ENCODE measurements at places on chromosomes 3 and 15.

GRCh38 chr3:8246070-8246469 is 255.6 kb upstream of the LMCD1 start:
- no peak for DNase-seq

DNA sequence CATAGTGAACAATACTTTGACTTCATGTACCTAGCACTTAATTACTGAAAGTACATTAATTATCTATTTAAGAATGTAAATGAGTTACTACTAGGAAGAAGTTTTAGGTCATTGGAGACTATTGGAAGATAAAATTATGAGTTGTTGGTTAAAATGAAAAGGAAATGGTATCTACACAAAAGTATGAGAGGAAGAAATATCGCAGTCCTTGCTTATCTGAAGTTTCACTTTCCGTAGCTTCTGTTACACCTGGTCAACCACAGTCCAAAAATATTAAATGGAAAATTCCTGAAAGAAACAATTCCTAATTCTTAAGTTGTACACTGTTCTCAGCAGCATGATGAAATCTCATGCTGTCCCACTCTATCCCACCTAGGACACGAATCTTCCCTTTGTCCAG is 57.8 kb downstream of the HACD2 start:
- DNase-seq: no peak

DNA sequence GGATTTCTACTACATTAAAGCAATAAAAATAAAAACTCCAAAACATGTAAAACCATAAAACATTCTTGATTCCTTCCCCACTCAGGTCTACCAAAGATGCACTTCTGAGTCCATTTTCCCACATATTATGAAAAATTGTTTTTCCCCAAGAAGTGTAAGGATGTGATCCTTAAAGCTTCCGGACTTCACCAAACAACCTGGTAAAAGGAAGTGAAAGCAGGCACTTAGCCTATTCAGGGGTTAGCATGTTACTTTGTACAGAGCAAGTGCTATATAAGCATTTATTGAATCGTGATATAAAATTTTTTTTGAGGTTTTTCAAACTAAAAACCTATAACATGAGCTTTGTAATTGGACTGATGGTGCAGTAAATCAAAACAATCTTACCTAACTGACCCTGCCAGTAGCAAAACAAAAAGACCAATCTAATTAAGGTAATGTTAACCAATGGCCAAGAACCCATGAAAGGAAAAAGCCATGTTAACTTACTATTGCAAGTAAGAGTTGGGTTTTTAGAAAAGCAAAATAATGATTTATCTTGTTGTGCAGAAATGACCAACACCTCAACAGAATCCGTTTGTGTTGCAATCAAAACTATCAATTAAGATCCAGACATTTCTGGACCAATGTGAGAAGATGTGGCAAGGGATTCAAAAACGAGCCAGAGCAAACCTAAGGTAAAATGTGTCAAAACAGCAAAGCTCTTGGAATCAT is 1.8 kb downstream of the SETD2 start:
- DNase-seq: no peak

GRCh38 chr15:68843425-68844311 is 23.0 kb upstream of the ANP32A start:
- peak; percentile 69 for DNase-seq

DNA sequence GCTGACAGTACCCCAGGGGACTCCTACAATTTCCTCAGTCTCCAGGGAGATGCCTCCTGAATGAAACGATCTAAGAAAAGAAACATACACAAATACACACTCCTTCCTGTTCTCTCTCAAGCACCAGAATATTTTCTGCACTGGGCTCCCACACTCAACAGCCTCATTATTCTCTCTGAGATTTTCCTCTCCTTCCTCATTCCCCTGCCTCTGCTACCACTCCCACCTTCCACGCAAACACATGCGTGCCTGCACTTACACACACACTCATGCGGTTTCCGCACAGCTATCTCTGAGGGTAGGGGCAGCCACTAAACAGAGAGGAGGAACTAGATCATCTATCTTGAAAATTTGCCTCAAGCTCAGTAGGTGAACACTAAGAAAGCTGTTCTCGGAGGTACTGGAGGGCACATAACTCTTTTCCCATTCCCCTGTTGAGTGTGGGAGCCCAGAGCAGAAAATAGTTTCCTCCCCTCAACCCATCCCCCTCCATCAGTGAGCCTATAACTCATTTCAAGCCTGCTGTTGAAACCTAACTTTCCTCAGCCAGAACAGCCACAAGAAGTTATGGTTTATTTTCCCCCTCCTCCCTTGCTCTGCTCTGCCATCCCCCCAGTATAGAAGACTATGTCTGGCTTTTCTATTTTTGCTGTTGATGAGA is 30.5 kb upstream of the TIPARP start:
- DNase-seq: no peak

DNA sequence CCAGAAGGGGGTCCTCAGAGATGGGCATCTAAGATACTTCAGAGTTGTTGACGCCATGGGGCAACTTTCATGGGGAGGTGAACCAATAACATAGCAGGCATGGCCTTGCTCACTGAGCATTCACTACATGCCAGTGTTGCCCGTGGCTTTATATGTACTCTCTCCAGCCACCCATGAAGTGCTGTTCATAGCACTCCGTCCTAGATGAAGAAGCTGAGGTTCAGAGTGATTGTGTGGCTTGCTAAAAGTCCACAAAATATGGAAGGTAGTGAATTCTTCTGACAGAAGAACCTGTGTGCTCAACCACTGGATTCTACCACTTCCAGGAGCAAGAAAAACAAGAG is 9.8 kb upstream of the SEMA4B start:
- DNase-seq: no peak

DNA sequence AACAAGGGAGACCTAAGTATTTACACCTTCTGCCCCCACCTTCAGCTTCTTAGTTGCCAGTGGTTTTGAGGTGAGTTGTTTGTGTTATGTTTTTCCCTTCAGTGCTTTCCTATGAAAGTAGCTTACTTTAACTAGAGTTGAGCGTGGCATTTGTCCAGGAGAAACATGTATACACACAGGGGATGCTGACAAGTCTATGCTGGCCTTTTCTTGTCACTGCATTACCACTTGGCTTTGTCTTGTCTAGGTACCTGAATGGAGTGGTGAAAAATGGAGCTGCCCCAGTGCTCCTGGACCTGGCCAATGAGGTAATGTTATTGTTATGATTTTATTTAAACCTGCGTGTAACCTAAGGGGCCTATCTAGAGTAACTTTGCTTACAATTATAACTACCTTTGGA is 74.4 kb downstream of the CDIN1 start:
- DNase-seq: no peak

DNA sequence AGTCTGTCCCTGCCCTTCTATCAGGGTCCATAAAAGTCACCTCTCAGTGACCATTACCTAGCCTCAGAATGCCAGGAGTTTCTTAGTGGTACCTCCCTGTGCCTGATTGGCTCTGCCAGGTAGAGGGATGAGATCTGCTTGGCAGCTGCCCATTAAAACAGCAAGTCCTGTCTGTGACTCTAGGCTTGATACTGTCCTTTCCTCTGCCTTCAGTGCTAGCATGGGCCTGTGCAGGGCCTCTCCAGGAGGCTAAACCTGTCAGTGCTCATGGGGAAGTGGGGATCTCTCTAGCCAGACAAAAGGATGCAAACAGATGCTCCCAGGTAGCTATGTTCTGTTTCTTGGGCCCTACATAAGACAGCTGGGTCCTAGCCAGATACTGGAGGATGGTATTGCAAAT is 10.0 kb upstream of the MANF start:
- DNase-seq: no peak

- no peak for DNase-seq
Measured at GRCh38 chr15:89309993-89310392, 24.6 kb downstream of the POLG start.

DNA sequence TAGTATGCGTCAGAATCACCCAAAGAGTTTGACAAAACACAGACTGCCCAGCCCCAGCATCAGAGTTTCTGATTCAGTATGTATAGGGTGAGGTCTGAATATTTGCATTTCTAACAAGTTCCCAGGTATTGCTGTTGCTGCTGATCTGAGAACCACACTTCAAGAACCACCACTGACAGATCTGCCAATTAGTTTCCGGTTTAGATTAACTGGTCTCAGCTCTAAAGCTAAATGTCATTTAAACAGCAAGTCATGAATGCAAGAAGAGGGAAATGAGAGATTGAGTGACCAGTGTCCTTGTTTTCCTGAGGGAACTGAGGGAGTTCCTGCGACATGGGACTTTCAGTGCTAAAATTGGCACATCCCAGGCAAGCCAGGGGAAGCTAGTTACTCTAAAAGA is 305.0 kb downstream of the ZNF385D start:
- DNase-seq: no peak

GRCh38 chr15:25175033-25175788 is 220.4 kb downstream of the SNRPN start:
- no peak for DNase-seq

- DNase-seq: no peak
Measured at GRCh38 chr3:100570811-100571210, 38.6 kb upstream of the ADGRG7 start.

DNA sequence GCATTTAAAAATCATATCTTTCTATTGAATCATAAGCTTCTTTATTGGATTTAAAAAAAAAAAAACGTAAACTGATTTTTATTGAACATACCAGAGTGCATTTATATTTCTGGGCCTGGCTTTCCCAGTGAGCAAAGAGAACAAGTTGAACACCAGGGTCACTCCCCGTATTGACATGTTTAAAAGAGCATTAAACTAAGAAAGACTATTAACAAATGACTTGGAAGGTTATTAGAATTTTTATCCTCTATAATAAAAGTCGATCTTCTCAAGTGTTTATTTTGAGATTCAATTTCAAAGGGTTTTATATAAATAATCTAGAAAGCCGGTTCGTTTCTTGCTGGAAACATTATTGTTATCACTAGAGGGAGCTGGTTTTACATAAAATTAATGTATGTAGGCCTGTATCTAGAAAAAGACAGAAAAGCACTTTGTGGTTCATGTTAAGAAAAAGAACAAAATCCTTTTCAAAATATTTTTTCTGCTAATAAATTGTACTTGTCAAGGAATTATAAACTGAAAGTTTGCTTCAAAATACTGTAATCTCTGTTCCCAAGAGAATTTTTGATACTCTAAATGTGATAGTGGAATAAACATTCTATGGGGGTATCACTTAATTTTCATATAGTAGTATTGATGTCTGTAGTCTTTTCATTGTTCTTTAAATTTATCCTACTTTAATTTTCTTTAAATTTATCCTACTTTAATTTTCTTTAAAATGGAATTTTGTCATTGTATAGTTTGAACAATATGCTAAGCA is 321.8 kb upstream of the MME start:
- no peak for DNase-seq

GRCh38 chr3:42843713-42844411 is 31.8 kb downstream of the CYP8B1 start:
- DNase-seq: no peak

GRCh38 chr15:31320022-31320421 is 6.6 kb upstream of the KLF13 start:
- no peak for DNase-seq

DNA sequence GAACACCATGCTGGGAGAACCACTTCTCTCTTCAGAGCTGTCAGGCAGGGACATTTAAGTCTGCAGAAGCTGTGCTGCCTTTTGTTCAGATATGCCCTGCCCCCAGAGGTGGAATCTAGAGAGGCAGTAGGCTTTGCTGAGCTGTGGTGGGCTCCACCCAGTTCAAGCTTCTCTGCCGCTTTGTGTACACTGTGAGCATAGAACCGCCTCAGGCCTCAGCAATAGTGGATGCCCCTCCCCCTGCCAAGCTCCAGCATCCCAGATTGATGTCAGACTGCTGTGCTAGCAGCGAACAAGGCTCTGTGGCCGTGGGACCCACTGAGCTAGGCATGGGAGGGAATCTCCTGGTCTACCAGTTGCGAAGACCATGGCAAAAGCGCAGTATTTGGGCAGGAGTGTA is 121.6 kb downstream of the NFKBIZ start:
- DNase-seq: no peak

- DNase-seq: no peak
Measured at GRCh38 chr15:82159922-82160321, 102.6 kb downstream of the EFL1 start.

DNA sequence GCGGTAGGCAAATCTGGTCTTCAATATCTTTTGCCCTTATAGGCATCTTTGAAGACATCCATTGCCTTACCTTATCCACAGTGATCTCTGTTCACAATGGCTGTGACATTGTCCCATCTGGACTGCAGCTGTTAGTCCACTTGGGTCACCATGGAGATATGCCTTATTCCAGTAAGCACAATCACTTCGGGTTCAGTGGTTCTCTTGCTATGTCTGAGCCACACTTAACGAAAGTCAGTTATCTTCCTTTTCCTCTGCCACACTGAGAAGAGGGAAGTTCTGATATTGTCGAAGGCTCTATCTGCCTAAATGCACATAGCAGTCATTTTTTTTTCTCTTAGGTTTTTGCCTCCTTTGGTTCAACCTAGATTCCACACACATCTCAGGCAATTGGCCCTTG is 119.0 kb upstream of the SATB1 start:
- DNase-seq: no peak

DNA sequence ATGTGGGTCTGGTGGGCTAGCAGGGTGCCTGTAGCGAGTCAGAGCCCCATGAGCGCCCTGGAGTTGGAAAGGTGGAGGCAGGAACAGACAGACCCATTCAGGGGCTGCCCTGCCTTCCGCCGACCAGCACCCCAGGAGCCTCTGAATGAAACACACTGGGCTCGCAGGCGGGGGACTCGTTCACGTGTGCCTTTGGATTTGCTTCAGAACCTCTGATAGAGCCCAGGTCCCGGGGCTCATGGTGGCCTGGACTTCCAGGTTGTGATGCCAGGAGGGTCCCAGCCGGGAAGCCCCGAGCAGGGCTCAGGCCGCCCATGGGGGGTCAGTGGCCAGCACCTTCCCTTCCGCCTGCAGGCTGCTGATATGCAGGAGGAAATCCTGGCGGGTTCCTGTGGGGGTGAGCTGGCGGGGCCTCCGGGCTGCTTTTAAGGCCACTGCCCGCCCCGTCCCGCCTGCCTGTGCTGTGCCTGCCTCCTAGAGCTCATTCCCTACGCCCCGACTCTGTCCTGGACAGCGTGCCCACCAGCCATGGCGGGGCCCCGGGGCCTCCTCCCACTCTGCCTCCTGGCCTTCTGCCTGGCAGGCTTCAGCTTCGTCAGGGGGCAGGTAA is at the start of gene STAB1:
TSS of gene STAB1 (plus strand) at position 453 of the 610 bp plus-strand sequence. CDS start at position 529, 76 bp downstream.
- DNase-seq: no peak

- DNase-seq: no peak
Measured at GRCh38 chr3:12982619-12983101, 90.6 kb downstream of the IQSEC1 start.

GRCh38 chr15:63369781-63370180 is 11.9 kb downstream of the CA12 start:
- DNase-seq: no peak

- no peak for DNase-seq
Measured at GRCh38 chr15:75025107-75025506, 1.7 kb downstream of the PPCDC start.

Measured in H9 (cell line).